ENCODE measurements at places on chromosomes 7 and 10. TPM values are rescaled to one million over a fixed set of nuclear protein-coding genes. Genes with fewer than 3 reads are reported as not detected.

Gene EVX1
- total RNA-seq, result not detected

Gene SPDYE9
- total RNA-seq, result not detected

Gene ITPRID1
- not detected for total RNA-seq

Gene LIPN
- 0.34 TPM for total RNA-seq

Gene CFAP43
- 0.17 TPM for total RNA-seq

- H3K36me3 ChIP-seq, result no peaks in the 10 kb centered on the region
- no peak for DNase-seq
- no peak overlapping the region for H3K4me3 ChIP-seq
- H3K27me3 ChIP-seq, result no peaks in the 10 kb centered on the region
- H3K27ac ChIP-seq, result no peak overlapping the region
These were observed 2.2 kb upstream of the ZNF92 start for GRCh38 chr7:65371468-65371867.

GRCh38 chr7:91039033-91039432 lies 225.2 kb upstream of the FZD1 start:
- no peak overlapping the region for H3K4me3 ChIP-seq
- H3K27me3 ChIP-seq, result no peaks in the 10 kb centered on the region
- no peak for DNase-seq

DNA sequence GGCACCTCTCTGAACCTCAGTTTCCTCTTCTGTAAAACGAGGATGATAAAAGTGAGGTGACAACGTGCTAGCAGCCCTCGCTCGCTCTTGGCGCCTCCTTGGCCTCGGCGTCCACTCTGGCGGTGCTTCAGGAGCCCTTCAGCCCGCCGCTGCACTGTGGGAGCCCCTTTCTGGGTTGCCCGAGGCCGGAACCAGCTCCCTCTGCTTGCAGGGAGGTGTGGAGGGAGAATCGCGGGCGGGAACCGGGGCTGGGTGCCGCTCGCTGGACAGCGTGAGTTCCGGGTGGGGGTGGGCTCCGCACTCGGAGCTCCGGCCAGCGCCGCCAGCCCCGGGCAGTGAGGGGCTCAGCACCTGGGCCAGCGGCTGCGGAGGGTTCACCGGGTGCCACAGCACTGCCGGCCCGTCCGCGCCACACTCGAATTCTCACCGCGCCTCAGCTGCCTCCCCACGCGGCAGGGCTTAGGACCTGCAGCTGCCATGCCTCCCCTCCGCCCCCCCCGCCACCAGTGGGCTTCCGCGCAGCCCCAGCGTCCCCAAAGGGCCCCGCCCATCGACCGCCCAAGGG lies 24.3 kb upstream of the ACSL5 start:
- no peaks in the 10 kb centered on the region for H3K4me1 ChIP-seq
- H3K36me3 ChIP-seq, result no peaks in the 10 kb centered on the region
- no peak overlapping the region for H3K27ac ChIP-seq
- no peak overlapping the region for H3K4me3 ChIP-seq
- DNase-seq, result no peak

GRCh38 chr10:64091897-64092296 lies 570.7 kb downstream of the REEP3 start:
- no peak overlapping the region for H3K4me3 ChIP-seq
- no peaks in the 10 kb centered on the region for H3K27me3 ChIP-seq
- H3K27ac ChIP-seq, result no peak overlapping the region
- H3K36me3 ChIP-seq, result no peaks in the 10 kb centered on the region
- DNase-seq, result no peak

GRCh38 chr10:131175891-131176290 lies 135.6 kb downstream of the TCERG1L start:
- DNase-seq, result no peak
- no peak overlapping the region for H3K4me3 ChIP-seq
- no peaks in the 10 kb centered on the region for H3K36me3 ChIP-seq
- H3K4me1 ChIP-seq, result no peaks in the 10 kb centered on the region
- H3K27ac ChIP-seq, result no peak overlapping the region

- H3K27ac ChIP-seq, result no peak overlapping the region
- no peaks in the 10 kb centered on the region for H3K27me3 ChIP-seq
- H3K36me3 ChIP-seq, result peaks cover 59% of the 10 kb centered on the region
These were observed 7.4 kb downstream of the TBL2 start for GRCh38 chr7:73570977-73571376.

- H3K27ac ChIP-seq, result no peak overlapping the region
- DNase-seq, result no peak
These were observed 27.6 kb downstream of the CLDN12 start for GRCh38 chr7:90430614-90431460.

GRCh38 chr10:50397312-50398140 lies 146.2 kb upstream of the ASAH2 start:
- no peak for DNase-seq
- H3K27me3 ChIP-seq, result no peaks in the 10 kb centered on the region
- peaks cover 5% of the 10 kb centered on the region for H3K4me1 ChIP-seq
- H3K27ac ChIP-seq, result no peak overlapping the region

- no peaks in the 10 kb centered on the region for H3K4me1 ChIP-seq
- H3K27me3 ChIP-seq, result no peaks in the 10 kb centered on the region
- no peaks in the 10 kb centered on the region for H3K36me3 ChIP-seq
- H3K4me3 ChIP-seq, result no peak overlapping the region
- no peak for DNase-seq
These were observed 1093.1 kb upstream of the LRRN3 start for GRCh38 chr7:109997837-109998236.

- H3K4me1 ChIP-seq, result peaks cover 20% of the 10 kb centered on the region
- H3K27me3 ChIP-seq, result no peaks in the 10 kb centered on the region
- no peaks in the 10 kb centered on the region for H3K36me3 ChIP-seq
- peak overlapping the region; percentile 46 for H3K4me3 ChIP-seq
These were observed 514.8 kb downstream of the DNAJB6 start for GRCh38 chr7:157851501-157852067.

DNA sequence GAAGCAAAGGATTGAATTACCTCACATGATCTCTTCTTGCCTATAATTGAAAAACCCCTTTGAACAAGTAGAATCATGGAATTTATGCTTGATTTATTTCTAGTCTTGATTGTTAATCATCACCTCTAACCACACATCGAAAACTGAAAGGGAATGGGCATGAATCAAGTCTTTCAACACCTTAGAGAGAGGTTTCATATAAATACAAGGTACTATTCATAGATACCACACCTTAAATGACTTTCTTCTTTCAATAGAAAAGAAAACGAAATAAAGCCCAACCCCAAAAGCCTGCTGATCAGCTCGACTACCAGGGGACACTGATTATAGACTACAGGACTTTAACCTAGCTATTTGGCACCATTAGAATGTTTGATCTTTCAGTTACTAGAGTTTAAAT lies 128.6 kb upstream of the PTPRZ1 start:
- no peaks in the 10 kb centered on the region for H3K27me3 ChIP-seq
- H3K4me1 ChIP-seq, result no peaks in the 10 kb centered on the region
- H3K27ac ChIP-seq, result no peak overlapping the region

DNA sequence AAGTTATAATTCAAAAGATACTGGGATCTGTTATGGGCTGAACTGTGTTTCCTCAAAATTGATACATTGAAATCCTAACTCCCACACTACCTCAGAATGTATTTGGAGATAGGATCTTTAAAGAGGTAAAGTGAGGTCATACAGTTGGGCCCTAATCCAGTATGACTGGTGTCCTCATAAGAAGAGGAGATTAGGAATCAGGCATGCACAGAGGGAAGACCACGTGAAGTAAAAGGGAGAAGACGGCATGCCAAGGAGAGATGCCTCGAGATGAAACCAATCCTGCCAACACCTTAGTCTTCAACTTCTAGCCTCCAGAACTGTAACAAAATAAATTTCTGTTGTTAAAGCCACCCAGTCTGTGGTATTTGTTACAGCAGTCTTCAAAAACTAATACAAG lies 5.9 kb upstream of the CFAP69 start:
- no peaks in the 10 kb centered on the region for H3K27me3 ChIP-seq
- H3K36me3 ChIP-seq, result no peaks in the 10 kb centered on the region
- no peak overlapping the region for H3K4me3 ChIP-seq
- DNase-seq, result no peak

GRCh38 chr7:126776498-126776897 lies 476.2 kb downstream of the GRM8 start:
- no peak overlapping the region for H3K4me3 ChIP-seq
- no peaks in the 10 kb centered on the region for H3K36me3 ChIP-seq
- H3K27me3 ChIP-seq, result no peaks in the 10 kb centered on the region
- H3K27ac ChIP-seq, result no peak overlapping the region

GRCh38 chr7:20193242-20193777 lies 23.9 kb downstream of the MACC1 start:
- H3K4me1 ChIP-seq, result no peaks in the 10 kb centered on the region
- H3K4me3 ChIP-seq, result no peak overlapping the region
- H3K36me3 ChIP-seq, result no peaks in the 10 kb centered on the region
- no peaks in the 10 kb centered on the region for H3K27me3 ChIP-seq
- no peak overlapping the region for H3K27ac ChIP-seq

DNA sequence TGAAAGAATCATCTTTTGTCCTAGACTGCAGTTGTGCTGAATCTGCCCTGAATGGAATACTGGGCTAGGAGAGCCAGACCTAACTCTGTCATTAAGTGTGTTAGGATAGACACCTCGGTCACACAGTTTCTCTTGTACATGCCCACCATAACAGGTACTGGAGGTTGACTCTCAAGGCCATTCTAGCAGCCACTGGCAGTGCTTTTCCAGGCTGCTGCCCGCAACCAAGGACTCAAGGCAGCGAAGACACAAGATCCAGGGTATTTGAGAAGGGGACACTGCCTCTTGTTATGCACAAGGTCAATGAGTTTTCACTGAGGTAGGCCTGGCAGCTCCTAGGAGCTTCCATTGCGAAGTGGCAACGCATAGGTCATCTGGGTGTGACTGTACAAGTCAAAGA lies 70.6 kb upstream of the ZNF746 start:
- H3K4me3 ChIP-seq, result no peak overlapping the region
- no peaks in the 10 kb centered on the region for H3K4me1 ChIP-seq
- no peak for DNase-seq
- peaks cover 33% of the 10 kb centered on the region for H3K36me3 ChIP-seq
- no peak overlapping the region for H3K27ac ChIP-seq
